ENCODE measurements at places on chromosomes 1 and 21.

GRCh38 chr21:26191609-26192008, 21.0 kb upstream of the APP start:
- DNase-seq: no peak

DNA sequence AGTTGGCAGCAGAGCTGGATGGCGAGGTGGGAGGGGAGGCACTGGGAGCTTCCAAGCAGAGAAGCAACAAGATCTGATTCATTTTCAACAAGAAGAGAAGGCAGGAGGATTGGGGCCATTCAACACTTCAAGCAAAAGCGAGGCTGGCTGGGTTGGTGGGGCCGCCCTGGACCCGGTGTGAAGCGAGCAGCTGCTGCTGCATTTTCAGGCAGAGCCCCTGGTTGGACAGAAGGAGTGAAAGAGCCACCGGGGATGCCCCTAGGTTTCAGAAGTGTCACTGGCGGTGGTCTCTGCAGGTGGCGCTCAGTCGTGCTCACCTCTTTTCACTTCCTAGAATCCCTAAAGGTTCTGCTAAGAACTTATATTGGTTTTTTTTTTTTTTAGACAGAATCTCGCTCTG, 18.0 kb downstream of the SLC2A7 start:
- no peak for DNase-seq

- DNase-seq: peak; percentile 71
These were observed 14.9 kb downstream of the CDA start for GRCh38 chr1:20603504-20604464.

- no peak for DNase-seq
These were observed 40.9 kb downstream of the ALPL start for GRCh38 chr1:21550097-21550496.

GRCh38 chr1:164774819-164775654, 216.1 kb downstream of the PBX1 start:
- no peak for DNase-seq

GRCh38 chr1:166975361-166976129, at the start of gene ILDR2:
Gene ILDR2, minus strand, starts transcription at chr1:166975540. Its CDS starts 272 bp downstream, at chr1:166975268.
- DNase-seq: peak; percentile 21

DNA sequence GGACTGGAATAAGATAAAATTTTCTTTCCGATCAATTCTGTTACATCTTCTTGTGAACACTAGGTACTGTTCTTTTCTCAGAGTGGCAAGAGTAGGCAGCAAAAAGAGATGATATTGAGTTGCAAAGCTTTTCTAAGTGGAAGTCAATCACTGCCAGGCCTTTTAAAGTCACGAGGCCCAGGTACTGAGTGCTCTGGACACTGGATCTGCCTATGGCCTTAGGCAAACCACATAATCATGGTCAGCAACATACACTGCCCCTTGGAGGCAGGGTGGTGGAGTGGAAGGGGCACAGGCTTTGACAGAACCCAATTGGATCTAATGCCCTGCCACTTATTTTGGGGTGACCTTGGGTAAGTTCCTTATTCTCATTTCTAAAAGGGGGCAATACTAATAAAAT, 41.5 kb downstream of the TSEN15 start:
- no peak for DNase-seq

GRCh38 chr1:237258871-237259270, 216.9 kb downstream of the RYR2 start:
- no peak for DNase-seq

- DNase-seq: peak; percentile 8
These were observed 69.8 kb downstream of the TNR start for GRCh38 chr1:175673371-175674150.

- DNase-seq: no peak
These were observed 17.8 kb downstream of the YBX1 start for GRCh38 chr1:42700006-42700405.

DNA sequence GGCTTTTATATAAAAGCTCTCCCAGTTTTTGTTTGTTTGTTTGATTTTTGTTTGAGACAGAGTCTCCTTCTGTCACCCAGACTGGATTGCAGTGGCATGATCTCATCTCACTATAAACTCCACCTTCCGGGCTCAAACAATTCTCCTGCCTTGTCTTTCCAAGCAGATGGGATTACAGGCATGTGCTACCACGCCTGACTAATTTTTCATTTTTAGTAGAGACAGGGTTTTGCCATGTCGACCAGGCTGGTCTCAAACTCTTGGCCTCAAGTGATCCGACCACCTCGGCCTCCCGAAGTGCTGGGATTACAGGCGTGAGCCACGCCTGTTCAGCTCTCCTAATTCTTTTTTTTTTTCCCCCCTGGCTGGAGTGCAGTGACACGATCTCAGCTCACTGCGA, 4.4 kb downstream of the PCAT6 start:
- DNase-seq: no peak

DNA sequence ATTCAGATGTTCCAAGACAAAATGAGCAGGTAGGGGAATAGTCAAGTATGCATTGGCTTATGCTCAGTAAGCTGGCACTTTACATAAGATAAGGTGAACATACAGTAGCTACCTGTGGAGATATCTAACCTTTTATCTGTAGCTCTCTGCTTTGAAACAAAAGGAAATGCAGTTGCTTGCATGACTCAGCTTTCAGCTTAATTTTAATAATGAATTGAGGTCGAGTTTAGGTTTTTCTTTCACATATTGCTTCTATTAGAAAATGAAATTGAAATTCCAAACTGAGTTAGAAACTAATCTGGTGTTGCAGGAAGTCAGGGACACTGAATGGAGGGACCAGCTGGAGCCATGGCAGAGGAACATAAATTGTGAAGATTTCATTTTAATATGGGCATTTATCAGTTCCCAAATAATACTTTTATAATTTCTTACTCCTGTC, 8.3 kb downstream of the FRRS1 start:
- DNase-seq: no peak

GRCh38 chr1:21287905-21288514, 2.3 kb downstream of the ECE1 start:
- DNase-seq: no peak

GRCh38 chr1:231751415-231751814, 124.8 kb downstream of the DISC1 start:
- DNase-seq: no peak

GRCh38 chr1:68206848-68207689, 25.3 kb downstream of the WLS start:
- DNase-seq: peak; percentile 81

- peak; percentile 63 for DNase-seq
These were observed 102.8 kb upstream of the C1orf21 start for GRCh38 chr1:184283999-184284398.

- DNase-seq: peak; percentile 36
These were observed 78.5 kb downstream of the ITPKB start for GRCh38 chr1:226660410-226661182.

DNA sequence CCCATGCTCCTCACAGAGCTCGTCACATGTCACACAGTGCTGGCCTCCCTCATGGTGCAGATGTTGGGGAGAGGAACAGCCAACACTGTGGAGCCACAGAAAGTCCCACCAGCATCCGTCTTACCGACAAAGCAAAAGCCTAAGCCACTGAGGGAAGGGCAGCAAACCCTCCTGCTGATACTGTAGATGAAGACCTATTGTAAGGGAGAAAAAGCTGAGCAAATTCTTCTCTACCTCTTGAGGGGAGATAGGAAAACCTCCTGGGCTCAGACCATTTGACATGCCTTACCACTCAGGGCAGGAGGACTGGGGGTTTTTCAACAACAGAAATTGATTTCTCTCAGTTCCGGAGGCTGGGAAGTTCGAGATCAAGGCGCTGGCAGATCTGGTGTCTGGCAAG, 95.9 kb downstream of the WDR64 start:
- no peak for DNase-seq

GRCh38 chr1:39566441-39567137, 10.0 kb downstream of the PABPC4 start:
- no peak for DNase-seq

GRCh38 chr1:231691618-231692259, 65.1 kb downstream of the DISC1 start:
- DNase-seq: peak; percentile 55

- no peak for DNase-seq
These were observed 113.1 kb upstream of the BMP8A start for GRCh38 chr1:39378377-39378776.

DNA sequence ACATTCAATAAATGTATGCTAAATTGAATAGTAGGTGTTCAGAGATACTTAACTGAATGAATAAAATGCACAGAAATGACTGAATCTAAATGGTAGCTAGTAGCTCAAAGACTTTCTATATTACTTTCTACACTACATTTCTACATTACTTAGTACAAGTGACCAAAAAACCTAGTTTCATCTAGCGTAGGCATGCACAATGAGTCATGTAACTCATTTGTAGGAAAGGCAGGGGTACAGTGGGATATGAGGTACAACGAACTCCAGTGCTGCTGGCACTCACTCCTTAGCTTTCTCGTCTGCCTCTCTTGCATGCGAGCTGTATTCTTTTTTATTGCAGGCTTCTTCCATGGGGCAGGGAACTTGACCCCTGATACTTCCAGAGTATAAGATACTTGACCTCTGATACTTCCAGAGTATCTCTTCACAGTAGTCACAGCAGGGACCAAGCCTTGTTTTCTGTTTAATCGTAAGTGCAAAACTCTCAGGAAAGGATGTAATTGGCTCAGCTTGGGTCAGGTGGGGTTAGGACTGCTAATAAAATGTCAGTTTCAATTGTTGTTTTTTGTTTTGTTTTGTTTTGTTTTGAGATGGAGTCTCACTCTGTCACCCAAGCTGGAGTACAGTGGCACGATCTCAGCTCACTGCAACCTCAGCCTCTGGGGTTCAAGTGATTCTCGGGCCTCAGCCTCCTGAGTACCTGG, 4.9 kb upstream of the ATP2B4 start:
- DNase-seq: no peak

DNA sequence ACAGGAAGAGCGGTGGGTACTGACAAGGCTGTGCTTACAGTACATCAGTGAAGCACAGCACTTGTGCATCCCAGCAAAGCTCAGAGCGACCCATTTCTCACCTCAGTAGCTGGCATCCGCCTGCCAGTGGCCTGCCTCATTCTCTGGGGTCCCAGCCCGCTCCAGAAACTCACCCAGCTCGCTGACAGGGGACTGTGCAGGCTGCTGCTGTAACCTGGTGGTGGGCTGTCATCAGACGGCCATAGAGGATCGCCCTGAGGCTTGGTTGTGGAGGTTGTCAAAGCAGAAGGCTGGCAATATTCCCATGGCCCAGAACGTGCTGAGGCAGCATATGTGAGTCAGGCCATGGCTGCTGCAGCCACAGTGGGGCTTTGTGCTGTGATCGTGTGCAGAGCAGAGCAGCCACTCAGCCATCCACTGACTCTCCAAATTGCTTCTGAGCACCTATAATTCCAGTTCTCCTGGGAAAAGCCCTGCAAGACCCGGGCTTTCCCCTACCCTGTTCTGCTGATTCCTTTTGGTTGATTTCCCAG, 13.6 kb upstream of the GPR137B start:
- no peak for DNase-seq

- DNase-seq: peak; percentile 73
These were observed 29.9 kb upstream of the POFUT2 start for GRCh38 chr21:45317398-45318145.

GRCh38 chr1:33133478-33134105, 48.3 kb downstream of the TRIM62 start:
- no peak for DNase-seq

All from fibroblast of pulmonary artery (primary cell).